ENCODE measurements at places on chromosomes 3 and 15.

DNA sequence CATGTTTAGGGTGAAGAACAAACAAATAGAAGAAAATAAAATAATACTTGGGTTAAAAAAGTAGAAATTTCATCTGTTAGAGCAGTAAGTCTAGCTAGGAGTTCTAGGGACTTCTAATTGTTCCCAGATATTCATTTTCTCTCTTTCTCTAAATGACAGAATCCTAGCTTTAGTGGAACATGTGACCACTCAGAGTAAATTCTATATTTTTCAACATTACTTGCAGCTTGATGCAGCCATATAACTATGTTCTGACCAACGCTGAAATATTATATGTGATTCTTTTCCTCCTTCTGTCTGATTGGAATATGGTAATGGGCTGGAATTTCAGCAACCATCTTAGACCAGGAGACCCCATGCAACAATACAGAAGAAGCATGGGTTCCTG lies 8.1 kb downstream of the PTX3 start:
- DNase-seq = no peak

DNA sequence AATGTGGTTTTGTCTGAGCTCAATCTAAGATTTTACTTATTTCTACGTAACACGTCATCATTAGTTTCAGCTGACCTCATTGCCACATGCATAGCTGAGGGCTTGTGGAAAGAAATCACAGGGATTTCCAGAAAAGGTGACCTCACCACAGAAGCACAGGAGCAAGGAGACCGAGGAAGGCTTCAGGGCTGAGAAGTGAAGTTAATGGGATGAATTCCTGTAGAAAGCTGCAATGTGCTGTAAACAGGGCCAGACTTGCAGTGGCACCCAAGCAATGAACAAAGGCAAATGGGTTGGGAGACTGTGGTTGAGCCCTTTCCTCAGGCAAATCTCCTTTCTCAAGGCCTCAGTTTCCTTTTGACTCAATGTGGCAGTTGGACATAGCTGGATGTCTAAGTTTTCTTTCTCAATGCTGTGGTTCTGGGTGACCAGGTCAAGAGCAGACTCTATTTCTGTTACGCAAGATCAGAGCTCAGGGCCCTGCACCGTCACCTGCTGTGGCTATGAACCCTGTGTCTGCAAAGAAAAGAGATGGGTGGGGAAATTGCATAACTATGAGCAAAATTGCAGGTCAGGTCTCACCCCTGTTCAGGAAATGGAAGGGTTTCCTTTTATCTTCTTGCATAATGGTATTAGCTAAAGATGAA lies 252.2 kb upstream of the TBL1XR1 start:
- peak; percentile 67 for DNase-seq

GRCh38 chr15:29270169-29270955 lies 740 bp upstream of the NSMCE3 start:
- no peak for DNase-seq

DNA sequence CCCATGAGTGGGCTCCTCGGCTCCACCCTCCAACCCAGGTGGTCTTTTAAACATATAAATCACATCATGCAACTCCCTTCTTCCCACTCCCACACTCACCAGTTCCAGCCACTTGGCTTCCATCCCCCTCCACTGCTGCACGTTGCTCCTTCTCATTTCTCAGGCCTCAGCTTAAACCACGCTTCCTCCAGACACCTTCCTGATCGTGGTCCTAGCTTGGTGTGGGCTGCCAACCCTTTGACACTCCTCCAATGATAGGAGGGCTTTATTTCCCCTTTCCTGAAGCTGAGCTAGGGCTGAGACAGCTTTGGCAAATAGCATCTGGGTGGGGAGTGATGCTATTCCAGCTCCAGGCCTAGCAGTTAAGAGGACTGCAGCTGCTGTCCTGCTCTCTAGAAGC lies 130.1 kb downstream of the SRGAP3 start:
- DNase-seq = no peak

GRCh38 chr3:128009952-128010846 lies 42.0 kb upstream of the SEC61A1 start:
- peak; percentile 21 for DNase-seq

All from GF-D8 (cell line).